ENCODE measurements at places on chromosomes 4 and X.
A peak's percentile ranks its signal among the peaks of the same experiment; 100 is the strongest.

- no peak for DNase-seq
These were observed 161.3 kb upstream of the USP38 start for GRCh38 chr4:143023239-143023918.

DNA sequence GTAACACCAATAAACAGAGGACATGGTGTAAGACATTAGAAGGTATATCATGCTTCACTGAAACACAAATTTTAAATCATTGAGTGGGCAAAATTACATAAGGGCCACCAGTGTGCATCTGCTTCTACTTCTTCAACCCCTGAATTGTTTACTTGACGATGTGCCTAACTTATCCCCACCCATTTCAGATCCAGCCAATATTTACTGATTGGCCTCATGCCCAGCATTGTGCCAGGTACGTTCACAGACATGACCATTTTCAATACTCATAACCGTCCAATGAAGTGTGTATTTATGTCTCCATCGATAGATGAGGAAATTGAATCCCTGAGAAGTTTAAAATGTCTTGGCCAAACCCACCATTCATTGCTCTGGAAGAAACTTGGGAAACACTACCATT, 208.3 kb upstream of the MID1 start:
- DNase-seq: no peak

DNA sequence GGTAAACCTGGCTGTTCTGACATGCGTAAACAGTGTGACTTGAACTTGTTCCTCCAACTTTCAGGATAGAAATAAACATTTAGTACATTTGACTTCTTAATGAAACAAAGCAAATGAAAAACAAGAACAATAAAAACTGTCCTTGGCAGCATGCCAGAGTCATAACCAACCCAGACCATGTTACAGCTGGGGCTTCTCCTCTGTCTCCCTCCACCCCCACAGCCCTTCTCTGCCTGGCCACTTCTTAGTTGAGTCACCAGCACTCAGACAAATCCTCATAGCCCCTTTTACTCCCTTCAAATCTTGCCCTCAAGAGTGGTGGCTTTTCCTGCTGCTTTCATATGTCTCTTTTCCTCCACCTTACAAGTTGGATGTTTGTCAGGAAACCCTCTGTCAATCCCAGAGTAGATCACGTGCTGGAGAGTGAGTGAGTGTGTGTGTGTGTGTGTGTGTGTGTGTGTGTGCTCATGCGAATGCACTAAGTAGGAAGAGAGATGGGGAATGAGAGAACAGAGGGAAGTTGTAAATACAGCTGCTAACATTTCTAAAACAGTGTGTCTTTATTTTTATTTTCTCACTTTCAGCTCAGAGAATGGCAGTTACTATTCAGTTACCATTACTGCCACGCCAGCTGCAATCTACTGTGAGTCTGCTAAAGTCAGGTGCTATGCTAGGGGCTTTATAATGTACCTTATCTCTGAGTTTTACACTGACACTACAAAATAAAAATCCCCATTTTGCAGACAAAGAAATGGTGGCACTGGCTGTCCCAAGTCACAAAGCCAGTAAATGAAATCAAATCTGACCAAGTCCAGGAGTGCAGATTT, 15.0 kb downstream of the SCARB2 start:
- DNase-seq: no peak

DNA sequence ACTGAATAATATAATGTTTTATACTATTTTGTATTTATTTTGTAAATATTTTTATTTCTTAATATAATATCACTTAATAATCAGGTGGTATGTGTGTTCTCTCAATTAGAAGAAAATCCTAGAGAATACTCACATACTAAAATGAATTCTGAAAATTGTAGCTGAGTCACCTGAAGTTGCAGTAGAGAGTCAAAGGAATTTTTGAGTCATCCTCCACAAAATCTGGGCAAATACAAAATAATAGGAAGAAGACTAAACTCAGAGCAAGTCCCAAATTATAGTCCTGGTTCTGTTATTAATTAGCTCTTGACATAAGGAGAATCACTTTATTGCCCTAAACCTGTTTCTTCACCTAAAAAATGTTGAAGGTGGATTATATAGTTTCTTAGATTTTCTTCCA, 57.8 kb downstream of the SPATA4 start:
- DNase-seq: no peak

DNA sequence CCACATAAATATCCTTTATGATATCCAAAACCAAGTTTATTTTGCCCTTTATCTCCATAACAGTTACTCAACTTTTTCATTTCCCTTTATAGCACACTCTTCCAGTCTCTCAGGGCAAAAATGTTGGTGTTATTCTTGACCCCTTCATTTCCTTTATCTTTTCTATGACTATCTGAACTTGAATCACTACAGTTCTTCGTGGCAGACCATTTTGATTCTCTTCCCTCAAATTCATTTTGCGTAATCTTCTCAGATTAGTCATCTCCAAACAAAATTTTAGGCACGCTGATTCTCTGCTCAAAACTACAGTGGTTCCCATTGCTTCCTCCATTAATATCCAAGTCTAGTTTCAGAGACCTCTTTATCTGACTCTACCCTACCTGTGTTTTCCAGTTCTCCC, 26.1 kb downstream of the RUFY3 start:
- DNase-seq: no peak

DNA sequence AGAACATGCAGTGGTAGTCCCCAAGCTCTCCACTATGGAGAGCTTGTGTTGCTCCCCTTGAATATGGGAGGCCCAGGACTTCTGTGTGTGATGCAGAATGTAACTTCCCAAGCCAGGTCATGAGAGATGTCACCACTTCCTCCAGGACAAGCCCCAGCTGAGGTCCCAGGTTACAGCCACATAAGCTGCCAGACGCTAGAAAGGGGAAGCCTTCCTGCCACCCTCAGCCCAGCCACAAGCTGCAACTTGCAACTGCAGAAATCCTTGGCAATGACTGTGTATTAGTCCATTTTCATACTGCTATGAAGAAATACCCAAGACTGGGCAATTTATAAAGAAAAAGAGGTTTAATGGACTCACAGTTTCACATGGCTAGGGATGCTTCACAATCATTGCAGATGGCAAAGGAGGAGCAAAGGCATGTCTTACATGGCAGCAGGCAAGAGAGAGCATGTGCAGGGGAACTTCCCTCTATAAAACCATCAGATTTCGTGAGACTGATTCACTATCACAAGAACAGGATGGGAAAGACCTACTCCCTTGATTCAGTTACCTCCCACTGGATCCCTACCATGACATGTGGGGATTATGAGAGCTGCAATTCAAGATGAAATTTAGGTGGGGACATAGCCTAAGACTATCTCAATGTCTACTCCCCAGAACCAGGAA, 91.5 kb upstream of the DHX15 start:
- no peak for DNase-seq

- DNase-seq: no peak
These were observed 3.7 kb upstream of the CCNQ start for GRCh38 chrX:153602601-153603000.

GRCh38 chrX:26783512-26784225, 567.7 kb downstream of the MAGEB5 start:
- peak; percentile 5 for DNase-seq

DNA sequence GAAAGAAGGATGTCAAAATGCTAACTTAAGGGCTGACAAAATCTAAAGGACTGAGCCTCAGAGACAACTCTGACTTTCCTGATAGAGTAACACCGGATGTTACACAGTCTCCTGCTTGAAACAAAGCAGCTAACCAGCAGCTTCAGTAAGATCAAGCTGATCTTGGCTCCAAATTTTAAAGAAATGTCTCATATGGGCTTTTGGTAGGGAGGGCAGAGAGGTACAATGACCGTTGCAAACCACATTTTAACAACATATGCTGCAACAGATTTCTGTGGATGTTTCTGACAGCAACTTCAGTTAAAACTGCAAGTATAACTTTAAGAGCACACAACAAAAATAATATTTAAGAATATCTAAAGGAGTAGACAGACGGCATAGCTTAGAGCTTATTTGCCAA, 9.1 kb downstream of the RPGR start:
- no peak for DNase-seq

GRCh38 chr4:16794816-16795445, 103.5 kb downstream of the LDB2 start:
- peak; percentile 12 for DNase-seq

GRCh38 chr4:3769642-3770184, 3.5 kb downstream of the ADRA2C start:
- no peak for DNase-seq

DNA sequence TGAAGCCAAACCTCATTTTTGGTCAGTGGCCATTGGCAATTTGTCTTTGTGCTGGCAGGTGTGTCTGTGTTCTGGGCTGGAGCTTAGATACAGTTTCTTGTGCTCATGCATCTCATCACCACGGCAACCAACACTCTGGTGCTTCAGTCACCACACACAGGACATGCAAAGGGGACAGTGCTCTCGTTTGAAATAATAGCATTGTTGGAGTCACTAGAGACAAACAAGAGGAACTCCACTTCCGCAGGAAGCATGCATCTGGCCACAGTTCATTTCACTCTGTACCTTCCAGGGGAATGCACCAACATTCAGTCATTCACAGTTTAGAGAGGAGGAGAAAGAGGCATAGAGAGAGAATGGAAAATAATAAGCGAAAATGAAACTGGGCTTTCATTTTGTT, 267.4 kb downstream of the ANK2 start:
- no peak for DNase-seq

DNA sequence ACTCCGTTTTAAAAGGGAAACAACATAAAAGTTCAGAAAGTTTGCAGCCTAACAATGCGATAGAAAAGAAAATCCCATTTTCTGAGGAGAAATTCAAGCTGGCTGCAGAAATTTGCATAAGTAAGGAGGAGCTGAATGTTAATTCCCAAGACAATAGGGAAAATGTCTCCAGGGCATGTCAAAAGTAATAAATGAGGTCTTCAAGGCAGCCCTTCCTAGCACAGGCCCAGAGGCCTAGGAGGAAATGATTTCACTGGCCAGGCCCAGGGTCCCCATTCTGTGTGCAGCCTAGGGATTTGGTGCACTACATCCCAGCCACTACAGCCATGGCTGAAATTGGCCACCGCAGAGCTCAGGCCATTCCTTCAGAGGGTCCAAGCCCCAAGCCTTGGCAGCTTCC, 59.3 kb downstream of the TKTL2 start:
- no peak for DNase-seq

GRCh38 chr4:132065940-132066495, 1083.1 kb upstream of the PCDH10 start:
- DNase-seq: no peak

DNA sequence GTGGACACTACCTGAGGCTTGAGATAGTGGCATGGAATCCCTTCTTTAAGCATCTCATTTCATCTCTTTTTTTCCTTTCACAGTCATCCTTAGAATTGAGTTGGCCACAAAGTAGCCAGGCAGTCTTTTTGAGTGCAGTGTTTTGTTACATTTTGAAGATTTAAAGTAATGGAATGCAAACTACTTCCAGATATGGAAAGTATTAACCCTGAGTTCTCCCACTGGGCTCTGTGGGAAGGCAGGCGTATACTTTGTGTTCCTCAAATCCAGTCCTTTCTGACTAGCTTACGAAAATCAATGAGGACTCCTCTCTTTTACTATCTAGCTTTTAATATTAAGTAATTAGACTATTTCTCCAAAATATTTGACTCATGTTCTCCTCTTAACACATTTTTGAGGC, 29.9 kb downstream of the PCDH10 start:
- DNase-seq: no peak

DNA sequence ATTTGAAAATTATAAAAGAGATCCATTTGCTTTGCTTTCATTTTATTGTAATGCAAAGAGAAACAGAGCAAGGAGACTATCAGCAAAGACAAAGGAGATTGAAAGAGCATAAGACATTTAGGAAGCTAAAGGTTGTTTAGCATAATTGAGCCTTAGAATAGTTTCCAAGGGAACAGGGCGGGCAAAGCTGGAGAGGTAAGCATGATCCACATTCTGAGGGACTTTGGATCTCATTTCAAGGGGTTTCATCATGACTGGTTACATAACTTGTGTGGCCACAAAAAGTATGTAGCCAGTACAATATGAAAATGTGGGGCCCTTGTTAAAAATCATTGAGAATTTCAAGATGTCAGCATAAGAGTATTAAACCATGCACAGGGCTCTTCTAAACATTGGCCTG, 406.5 kb downstream of the RPA4 start:
- no peak for DNase-seq

DNA sequence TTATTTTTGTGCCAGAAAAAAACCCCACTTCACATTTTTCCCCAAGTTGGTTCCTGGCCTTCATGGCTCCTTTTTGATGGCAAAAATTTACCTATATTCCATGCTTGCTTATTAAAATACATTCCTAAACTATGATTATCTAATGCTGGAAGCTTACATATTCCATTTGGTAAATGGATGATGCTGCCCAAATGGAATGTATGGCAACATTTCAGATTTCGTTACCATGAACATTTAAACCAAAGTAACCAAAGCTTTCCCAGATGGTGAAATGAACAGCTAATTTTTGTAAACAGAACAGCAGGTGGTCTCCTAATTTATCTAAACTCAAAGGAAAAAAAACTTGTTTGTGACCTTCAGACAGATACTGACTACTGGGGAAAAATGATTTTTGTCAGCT, 110.8 kb upstream of the TEX13A start:
- no peak for DNase-seq

- DNase-seq: no peak
These were observed 77.6 kb upstream of the ITM2A start for GRCh38 chrX:79444694-79445210.

DNA sequence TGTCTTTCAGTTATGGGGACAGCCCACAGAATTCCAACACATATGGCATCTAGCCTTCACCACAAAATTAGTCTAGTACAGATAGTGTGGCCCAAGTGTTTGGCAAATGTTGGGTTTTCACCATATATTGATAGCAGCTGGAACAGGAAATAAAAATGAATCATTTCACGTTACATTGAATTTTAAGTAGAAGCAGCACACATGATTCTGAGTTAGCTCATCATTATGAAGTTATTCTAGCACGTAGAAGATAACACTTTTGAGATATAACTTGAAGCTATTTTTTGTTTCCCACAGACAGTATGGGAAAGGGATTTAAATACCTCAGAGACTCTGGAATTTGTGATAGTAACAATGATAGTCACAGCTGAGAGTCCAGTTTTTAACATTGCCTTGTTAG, 118.7 kb downstream of the FAT4 start:
- no peak for DNase-seq

- no peak for DNase-seq
These were observed 9.9 kb downstream of the FAM200B start for GRCh38 chr4:15691346-15692135.

DNA sequence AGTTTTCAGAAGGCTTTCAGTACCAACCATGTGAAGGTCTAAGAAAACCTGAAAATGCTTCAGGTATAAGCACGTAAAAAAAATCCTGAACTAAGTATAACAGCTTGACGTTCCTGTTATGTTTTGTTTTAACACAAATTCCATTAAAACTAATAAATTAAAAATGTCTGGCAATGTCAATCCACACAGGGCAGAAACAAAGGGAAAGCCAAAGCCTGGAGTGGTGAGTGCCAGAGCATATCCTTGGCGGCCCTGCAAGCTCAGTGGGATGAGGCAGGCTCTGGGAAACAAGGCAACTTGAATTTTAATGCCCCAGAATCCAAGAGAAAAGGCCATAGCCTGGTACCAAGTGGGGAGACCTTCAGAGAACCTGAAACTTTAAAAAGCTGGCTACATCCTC, 78.2 kb downstream of the EPHA5 start:
- no peak for DNase-seq
